ENCODE measurements at places on chromosomes 3 and 15.

DNA sequence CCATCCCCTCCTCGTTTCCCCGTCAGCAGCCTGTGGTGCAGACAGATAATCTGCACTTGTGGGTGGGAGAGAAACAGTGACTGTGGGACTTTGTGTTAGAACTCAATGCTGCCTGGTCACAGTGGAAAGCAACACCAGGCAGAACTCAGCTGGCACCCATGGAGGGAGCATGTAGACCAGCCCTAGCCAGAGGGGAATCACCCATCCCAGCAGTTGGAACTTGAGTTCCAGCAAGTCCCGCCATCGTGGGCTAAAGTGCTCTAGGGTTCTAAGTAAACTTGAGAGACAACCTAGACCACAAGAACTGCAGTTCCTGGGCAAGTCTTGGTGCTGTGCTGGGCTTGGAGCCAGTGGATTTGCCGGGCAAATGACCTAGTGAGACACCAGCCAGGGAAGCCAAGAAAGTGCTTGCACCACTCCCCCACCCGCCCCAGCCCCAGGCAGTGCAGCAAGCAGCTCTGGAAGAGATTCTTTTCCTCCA, 24.4 kb downstream of the ISG20 start:
- DNase-seq, result no peak

DNA sequence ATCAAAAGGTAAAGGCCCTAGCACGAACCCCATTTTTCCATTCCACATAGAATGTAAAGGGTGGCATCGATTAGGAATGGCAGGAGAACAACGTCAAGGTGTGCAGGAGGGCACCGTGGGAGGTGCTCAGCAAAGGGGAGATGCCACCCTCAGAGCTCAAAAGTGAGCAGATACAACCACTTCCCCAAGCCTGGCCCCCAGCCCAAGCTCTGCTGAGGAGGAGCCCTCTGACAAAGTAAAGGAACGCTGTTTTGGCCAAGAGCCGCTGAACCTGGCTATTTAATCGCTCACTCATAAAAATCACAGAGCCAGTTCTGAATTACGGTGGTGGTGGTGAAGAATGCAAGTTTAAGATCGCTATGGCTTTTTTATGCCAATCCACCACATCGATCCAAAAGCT, 12.4 kb downstream of the GNB5 start:
- DNase-seq, result no peak

- DNase-seq, result no peak
Measured at GRCh38 chr3:127069814-127070440, 87.0 kb downstream of the PLXNA1 start.

GRCh38 chr3:108389372-108389771, 93.0 kb downstream of the HHLA2 start:
- DNase-seq, result no peak
